ENCODE measurements at places on chromosomes 11 and 22.

GRCh38 chr11:94968334-94968958 is 4.9 kb downstream of the CWC15 start:
- DNase-seq, result peak; percentile 45

DNA sequence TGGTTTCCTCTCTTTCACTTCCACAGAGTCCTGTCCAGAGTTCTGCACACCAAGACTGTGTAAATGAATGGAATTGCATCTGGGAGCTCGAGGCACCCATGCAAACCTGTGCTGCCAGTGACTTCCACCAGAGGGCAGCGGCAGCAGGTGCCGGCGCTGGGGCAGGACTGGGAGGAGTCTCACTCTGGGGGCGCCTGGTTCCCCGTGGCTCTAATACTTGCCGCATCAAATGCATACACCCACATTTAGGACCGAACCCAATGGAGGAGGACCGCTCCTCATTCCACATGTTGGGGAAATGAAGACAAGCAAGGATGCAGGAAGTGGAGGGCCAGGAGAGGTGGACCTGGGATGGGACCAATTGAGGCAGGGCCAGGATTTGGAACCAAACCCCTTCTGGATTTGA is 1.1 kb upstream of the CD6 start:
- DNase-seq, result peak; percentile 41

DNA sequence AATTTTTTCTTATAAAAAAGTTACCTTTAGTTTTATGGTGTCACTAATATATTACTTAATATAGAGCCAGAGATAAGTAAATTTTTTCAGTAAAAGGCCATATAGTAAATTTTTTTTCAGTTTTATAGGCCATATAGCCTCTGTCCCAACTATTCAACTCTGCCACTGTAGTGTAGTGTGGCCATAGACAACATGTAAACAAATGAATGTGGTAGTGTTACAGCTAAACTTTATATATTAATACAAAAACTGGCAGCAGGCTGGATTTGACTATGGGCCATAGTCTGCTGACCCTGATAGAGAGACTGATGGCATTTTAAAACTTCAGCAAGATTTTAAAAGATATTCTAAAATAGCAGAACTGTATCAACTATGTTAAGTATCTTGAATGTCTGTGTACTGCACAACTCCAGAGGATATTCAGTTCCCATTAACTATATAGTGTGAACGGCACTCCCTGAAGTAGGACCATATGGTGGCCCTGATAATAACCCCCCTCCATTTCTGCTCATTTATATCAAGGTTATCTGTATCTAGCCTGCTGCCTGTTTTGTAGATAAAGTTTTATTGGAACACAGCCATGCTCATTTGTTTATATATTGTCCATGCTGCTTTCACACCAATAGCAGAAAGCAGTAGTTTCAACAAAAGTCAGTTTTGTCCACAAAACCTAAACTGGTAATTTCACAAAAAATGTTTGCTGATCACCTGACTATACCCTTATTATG is 71.6 kb downstream of the PRMT3 start:
- no peak for DNase-seq

GRCh38 chr11:12042215-12042676 is 33.8 kb upstream of the DKK3 start:
- DNase-seq, result peak; percentile 98

- DNase-seq, result no peak
Measured at GRCh38 chr11:17753153-17753552, 18.6 kb downstream of the KCNC1 start.

DNA sequence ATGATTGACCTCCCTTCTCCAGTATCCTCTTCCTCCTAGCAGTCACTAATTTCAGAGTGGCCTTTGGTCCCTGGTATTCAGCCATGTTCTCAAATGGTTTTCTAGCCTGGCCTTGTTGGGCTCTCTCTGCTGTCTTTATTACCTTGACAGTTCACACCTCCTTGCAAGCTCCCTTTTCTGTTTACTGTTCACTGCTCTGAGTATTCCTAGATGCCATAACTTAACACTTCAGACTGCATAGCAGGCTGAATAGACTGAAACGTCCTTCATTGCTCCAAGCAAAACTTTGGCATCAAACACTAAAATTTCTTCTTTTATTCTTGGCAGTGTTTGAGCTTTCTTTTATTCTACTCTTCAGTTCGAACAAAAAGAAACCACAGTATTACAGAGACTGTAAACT is 49.7 kb upstream of the SLC25A18 start:
- DNase-seq, result no peak

GRCh38 chr11:9160166-9160565 is 68.8 kb upstream of the SCUBE2 start:
- DNase-seq, result peak; percentile 58

GRCh38 chr11:64359712-64360445 is 917 bp downstream of the RPS6KA4 start:
- DNase-seq, result no peak

GRCh38 chr11:120389693-120390584 is 53.7 kb downstream of the ARHGEF12 start:
- no peak for DNase-seq

DNA sequence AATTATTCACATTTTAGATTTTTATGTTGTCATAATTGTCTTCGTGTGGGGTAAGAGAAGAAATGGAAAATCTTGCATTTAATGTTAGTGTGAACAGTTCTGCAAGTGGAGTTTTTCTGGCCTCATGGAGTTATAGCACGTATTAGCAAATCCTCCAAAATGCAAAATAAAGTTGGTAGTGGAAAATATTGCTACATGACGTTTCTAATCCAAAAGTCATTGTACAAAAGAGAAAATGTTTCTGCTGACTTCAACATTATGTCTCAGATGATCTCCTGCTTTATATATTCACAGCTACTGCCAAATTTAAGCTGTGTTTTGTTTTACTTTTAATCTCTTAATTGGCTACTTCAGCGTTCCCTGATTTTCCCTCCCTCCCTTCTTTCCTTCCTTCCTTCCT is 1804.0 kb upstream of the RAG2 start:
- no peak for DNase-seq

Data from M059J (cell line).